Effector memory CD8-positive, alpha-beta T cell (primary cell): ENCODE measurements at places on chromosomes 7 and 10.

- DNase-seq, result no peak
Measured at GRCh38 chr10:93615576-93616235, 3.4 kb downstream of the PDE6C start.

- DNase-seq, result no peak
Measured at GRCh38 chr7:49703337-49703736, 70.1 kb upstream of the VWC2 start.

DNA sequence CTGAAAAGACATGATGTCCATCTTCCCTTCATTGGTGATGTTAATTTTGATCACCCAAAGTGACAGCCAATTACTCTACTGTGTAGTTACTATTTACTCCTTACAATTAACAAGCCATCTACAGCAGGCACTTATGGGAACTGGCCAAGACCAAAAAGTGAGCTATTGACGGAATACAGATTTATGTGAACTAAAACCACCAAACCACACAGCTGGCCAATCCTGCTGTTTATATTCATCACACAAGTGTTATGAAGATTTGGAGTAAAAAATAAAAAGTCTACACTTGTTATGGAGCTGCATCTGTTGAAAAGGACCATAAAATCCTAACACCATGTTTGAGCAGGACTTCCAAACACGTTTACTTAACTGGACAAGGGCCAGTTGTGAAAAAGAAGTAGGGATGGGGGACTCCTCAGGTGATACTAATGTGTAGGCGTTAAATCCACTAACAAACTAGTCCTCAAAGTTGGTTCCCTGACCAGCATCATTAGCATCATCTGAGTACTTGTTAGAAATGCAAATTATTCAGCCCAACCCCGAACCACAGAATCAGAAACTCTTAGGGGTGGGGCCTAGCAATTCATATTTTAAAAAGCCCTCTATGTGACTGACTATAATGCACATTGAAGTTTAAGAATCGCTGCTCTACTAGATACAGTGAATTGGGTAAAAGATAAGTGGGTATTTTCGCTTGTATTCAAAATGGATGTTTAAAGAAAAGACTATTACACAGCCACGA lies 11.6 kb downstream of the MCMBP start:
- DNase-seq, result no peak

GRCh38 chr10:101568054-101568745 lies 19.9 kb downstream of the POLL start:
- DNase-seq, result no peak

DNA sequence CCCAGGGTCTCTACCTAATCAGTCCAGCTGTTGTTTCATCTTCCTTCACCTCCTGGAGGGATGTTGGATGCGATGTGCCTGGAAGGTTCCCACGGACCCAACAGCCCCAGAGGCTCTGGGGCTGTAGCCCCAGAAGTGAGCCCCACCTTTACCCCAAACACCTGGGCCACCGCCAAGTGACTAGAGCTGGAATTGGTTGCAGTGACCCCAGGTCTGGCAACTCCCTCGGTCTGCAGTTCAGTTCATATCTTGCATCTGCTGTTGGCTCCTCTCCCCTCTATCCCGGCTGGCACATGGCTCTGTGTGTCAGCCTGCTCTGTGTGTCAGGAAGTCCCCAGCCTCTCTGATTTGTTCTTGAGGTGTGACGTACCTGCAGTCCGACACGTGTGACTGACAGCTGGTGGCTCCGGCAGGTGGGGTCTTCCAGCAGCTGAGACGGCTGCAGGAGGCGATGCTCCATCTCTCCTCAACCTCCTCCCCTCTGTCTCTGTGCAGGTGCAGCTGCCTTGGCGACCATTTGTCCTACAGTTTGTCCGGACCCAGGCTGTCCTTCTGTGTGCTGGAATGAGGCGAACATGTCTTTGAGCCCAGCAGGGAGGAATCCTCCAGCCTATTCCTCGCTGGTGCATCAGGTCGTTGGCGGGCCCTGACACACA lies 38.6 kb downstream of the ELFN1 start:
- DNase-seq, result no peak

GRCh38 chr10:16458166-16458955 lies 21.6 kb downstream of the PTER start:
- no peak for DNase-seq

DNA sequence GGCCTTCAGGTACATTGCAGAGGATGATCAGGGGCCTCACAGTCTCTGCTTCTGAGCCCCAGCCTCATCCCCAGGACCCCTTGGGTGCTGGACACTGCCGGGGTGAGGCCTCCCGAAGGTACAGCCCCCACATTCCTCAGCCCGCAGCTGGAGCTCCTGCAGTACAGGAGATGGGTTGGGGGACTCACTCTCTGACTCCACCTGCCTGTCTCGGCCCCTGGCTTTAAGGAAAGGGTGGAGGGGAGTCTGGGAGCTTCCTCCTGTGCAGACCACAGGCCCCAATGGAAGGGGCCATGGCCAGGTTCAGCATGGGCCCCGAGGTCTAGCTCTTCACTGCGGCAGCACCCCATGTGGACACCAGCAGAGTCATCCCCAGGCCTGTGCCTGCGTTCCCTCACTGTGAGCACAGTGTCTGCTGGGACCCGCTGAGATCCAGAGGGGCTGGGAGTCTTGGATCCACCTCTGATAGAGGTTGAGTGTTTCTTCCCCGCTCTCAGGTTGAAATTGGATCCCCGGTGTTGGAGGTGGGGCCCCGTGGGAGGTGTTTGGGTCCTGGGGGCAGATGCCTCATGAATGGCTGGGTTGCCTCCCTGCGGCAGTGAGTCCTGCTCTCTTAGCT lies 99.9 kb downstream of the PRKAG2 start:
- no peak for DNase-seq

DNA sequence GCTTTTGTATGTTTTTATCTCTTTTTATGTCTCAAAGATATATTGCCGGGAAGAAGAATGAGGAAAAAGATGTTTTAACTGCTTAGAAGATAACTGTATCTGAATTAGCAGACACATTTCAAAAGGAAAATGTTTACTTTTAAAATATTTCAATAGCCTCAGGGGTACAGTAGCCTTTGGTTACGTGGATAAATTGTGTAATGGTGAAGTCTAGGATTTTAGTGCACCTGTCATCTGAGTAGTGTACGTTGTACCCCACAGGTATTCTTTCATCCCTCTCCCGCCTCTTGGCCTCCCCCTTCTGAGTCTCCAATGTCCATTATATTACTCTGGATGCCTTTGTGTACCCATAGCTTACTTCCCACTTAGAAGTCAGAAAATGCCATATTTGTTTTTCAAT lies 222.1 kb downstream of the FANK1 start:
- DNase-seq, result no peak

GRCh38 chr7:113636727-113637421 lies 281.9 kb downstream of the PPP1R3A start:
- DNase-seq, result no peak

DNA sequence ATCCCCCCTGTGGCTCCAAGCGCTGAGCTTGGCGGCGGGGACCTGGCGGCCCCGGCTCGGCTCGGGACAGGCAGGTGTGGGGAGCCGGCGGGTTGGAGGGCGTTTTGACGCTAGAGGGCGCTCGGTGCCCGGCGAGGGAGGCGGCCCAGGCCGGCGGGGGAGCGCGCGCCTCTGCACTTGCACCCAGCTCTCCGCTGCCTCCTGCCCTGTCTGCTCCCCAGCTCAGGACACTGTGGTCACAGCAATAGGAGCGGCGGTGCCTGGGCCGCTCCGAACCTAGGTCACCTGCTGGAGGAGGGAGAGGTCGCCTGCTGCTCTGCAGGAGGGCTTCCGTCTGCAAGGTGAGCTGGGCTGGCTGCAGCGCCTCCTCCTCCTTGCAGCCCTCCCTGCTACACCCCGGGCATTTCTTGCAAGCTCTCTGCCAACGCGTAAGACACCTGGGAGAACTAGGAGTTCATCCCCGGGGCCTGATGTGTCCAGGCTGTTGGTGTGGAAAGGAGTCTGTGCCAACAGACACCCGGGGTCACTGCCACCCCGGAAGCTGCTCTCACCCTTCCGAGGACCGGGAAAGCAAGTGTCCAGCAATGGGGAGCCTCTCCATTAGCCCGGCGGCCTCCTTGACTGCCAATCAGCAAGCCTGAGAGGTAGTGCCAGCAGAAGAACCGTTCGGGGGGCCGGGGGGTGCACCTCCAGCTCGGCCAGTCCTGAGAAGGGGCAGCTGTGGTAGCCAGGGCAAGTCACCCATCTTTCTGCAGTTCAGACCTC lies 620.4 kb downstream of the GALNT17 start:
- DNase-seq, result no peak

GRCh38 chr7:19079066-19079465 lies 38.4 kb downstream of the TWIST1 start:
- DNase-seq, result no peak

DNA sequence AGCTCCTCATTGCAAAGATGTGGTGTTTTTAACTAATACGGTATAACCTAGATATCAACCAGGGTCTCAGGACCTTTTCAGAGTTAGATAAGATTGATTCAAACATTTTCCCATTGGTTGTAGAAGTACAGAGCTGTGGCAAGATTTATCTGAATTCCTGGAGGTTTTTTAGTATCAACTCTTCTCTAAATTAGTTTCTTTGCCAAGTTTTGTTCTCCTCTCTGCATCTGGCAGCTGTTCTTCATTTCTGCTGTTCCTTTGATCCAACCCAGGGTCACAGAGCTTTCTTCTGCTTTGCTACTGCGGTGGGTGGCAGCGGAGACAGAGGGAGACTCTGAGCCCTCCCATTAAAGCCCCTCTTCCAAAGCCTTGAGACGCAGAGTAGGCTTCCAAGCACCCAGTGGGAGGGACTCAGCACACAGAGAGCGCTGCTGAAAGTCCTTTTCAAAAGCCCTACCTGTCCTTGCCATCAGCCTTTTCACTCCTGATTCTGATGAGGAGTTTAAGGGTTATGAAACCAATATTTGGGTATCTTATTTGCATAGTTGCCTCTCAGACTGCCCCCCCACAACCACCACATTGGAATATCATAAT lies 146.3 kb upstream of the EEPD1 start:
- DNase-seq, result no peak

GRCh38 chr10:98045785-98046389 lies 15.5 kb upstream of the CRTAC1 start:
- DNase-seq, result peak; percentile 50

DNA sequence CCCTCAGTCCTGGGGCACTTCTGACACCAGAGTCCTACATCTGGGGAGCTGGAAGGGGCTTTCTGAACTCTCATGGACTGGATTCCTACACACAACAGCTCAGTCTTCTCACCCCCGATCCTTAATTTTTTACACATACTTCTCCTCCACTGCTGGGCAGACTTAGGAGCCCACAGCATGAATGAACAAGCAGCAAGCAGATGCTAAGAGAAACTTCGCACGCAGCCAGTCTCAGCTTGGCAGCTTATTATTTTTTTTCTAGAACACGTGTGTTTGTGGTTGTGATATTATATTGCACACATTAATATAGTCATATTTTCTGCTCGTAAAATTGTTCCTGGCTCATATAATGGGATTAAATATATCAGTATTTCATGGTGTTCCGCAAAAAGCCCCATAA lies 50.9 kb upstream of the LOXL4 start:
- DNase-seq, result no peak

DNA sequence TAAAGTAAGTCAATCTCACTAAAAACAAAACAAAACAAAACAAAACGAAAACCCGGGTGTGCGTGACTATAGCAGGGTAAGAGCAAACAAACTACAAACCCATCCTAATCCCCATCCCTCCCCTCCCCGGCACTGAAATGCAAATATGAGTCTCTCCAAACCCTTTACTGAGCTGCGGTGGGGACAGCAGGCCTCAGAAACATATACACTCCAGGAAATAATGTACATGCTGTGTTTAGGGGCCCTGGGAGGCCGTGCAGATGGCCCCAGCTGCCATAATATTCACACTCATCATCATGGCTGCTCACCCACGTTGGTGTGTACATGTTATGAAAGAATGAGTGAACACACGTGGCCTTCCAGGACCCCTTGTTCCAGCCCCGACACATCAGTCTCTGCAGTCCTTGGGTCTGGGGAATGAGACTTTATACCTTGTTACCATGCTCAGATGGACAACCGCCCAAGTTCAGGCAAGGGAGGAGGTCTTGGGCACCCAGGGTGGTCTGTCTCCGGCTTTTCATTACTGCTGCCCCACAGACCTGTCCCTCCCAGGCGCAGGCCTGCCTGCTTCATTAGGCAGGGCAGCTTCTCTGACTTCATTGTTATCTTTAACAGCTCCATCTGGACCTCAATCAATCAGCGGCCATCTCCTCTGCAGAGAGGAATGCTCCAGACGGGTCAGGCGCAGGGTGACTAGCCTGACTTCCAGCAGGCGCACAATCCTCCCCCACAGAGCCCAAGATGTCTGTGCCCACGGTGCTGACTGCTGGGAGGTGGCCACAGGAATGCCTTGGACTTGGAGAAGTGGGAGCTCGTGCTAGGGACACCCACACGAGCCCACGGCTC lies 20.6 kb downstream of the HSPA12A start:
- no peak for DNase-seq

GRCh38 chr7:128284102-128284501 lies 43.0 kb downstream of the LEP start:
- DNase-seq, result no peak

DNA sequence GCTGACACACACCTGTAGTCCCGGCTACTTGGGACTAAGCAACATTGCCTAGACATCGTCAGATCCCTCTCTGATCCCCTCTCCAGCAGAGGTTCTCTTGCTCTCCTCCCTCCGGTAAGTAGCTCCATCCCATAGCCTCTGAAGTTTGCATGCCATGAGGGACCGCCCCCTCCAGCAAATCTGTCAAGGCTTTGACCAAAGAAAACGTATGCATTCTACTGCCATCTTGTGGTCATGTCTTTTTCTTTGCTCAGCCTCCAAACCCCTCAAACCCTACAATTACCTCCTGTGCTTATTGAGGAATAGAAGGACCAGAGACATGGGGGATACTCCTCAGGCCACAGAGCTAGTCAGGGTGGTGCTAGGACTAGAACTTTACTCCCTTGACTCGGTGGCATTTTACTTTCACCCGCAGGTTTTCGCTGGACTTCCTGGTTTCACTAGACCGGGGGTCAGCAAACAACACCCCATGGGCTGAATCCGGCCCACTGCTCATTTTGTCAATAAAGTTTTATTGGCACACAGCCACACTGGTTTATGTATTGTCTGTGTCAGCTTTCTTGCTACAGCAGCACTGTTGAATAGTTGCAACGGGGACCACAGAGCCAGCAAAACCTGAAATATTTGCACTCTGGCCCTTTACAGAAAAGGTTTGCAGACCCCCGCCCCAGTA lies 202.6 kb upstream of the FOXK1 start:
- no peak for DNase-seq

- peak; percentile 5 for DNase-seq
Measured at GRCh38 chr10:11401264-11402235, 209.9 kb downstream of the USP6NL start.

DNA sequence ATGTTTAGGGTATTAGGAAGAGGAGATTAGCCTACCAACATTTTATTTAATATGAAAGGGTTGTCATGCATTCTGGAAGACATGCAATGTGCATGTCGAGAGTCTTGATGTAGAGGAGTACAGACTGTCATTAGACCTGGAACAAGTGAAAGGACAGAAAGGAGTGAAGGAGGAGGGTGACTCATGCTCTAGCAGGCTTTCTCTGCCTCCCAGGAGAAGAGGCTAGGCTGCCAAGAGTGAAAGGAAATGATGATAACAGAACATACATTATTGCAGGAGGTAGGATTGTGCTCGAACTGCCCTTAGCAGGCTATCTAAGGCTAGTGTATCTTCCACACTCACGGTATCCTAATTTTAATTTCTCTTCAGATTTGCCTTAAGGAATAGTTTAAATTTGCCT lies 228.8 kb downstream of the EXOC4 start:
- DNase-seq, result no peak

GRCh38 chr7:92798517-92799249 lies 37.7 kb downstream of the CDK6 start:
- no peak for DNase-seq
